ENCODE measurements at places on chromosomes 5 and 9.

DNA sequence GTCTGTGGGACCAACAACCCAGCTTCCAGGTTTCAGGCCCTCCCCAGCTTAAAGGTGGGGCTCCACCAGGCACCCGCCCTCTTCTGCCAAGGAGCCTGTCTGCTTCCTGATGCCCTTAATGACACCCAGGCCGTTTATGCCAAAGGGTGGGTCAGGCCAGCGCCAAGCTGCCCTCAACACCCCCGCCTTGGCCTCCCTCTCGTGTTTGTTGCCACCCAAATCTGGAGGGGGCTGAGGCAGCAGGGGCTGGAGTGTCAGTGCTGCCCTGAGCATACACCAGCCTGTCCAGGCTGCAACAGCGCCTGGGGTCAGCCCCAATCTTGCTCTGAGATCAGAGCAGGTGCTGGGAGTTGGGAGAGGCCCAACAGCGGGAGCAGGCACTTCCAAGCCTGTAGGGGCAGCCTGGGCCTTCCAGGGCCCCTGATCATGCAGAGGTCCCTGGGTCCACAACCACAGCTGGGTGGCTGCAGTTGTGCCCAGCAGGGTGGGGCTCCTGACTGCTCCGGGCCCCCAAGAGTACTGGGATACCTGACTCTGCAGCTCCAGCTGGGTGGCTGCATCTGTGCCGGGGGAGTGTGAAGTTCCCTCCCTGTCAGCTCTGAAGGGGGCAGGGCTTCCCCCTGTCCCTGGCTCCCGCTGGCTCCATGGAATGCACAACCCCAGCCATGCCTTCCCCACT lies 34.5 kb upstream of the TYRP1 start:
- DNase-seq = no peak

DNA sequence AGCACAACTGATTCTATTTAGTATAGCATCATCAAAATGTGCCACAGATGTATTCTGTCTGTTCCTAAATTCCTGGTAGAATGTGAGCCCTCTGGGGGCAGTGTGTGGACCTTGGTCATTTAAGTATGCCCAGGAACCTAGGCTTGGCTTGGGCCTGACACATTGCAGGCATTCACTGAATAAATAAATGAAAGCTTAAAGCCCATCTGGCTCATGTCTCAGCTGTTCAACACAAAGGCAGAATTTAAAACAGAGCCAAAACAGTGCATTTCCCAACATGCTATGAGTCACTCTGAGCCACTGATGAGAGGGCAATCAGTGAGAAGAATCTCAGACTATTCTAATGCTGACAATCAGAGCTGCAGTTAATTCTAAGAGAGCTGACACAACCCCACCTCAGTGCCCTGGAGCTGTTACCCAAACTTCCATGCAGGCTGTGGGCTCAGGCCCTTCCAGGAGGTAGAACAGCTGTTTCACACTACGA lies 8.1 kb downstream of the FAM193B start:
- peak; percentile 79 for DNase-seq

DNA sequence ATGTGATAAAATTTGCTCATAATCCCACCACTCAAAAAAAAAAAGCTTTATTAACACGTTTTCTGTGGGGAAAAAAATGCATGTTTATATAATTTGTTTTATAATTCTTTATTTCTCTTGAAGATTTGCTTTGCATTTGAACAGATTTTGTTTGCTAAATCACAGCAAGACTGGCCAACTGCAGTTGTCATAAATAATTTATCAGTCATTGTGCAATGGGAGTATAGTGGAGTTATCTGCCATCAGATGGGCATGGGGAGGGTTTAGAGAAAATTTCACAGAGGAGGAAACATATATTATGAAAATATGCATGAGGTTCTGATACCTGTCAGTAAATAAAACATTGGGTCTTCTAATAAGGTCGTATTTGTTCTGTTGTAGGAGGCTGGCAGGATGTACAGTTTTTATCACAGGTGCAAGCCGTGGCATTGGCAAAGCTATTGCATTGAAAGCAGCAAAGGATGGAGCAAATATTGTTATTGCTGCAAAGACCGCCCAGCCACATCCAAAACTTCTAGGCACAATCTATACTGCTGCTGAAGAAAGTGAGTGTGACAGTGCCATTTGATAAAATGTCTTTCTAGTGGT lies 23.8 kb downstream of the HSDL2 start:
- no peak for DNase-seq

DNA sequence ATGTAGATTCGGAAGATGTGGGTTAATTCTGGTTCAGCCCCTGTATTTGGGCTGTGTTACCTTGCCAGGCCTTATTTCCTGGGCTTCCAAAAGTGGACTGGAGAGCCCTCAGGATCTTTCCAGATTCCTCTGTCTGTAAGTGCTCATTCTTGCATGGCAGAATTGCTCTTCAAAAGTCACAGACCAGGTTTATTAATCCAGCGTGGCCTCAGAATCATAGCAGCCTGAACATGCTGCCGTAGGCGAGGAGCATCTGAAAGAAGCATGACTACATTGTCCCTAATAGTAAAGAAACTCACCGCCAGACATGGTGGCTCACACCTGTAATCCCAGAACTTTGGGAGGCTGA lies 307.8 kb downstream of the GADD45G start:
- no peak for DNase-seq

DNA sequence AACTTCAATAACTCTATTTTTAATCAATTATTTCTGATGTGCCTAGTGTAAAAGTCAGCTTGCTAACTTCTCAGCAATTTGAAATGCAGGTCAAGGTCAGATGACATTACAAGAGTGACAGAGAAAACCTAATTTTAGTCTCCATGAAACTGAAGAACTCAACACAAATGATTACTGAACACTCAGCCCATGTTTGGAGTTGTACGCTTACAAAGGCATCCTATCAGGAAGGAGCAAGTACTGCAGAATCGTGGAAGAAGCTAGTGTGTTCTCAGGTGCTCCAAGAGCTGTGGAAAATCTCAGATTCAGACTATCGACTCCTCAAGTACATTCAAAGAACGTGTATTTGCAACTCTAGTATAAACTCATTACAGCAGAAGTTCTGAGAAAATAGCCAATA lies 526.7 kb downstream of the PDE4D start:
- DNase-seq = no peak

GRCh38 chr9:131574730-131575640 lies 29.7 kb downstream of the PRRT1B start:
- no peak for DNase-seq

GRCh38 chr5:144429405-144429804 lies 258.7 kb downstream of the KCTD16 start:
- DNase-seq = no peak

GRCh38 chr9:77005216-77005615 lies 14.2 kb upstream of the FOXB2 start:
- no peak for DNase-seq

- peak; percentile 57 for DNase-seq
Measured at GRCh38 chr5:177005619-177006264, 837 bp downstream of the UIMC1 start.

GRCh38 chr5:111075520-111075919 lies 4.0 kb downstream of the TSLP start:
- no peak for DNase-seq

DNA sequence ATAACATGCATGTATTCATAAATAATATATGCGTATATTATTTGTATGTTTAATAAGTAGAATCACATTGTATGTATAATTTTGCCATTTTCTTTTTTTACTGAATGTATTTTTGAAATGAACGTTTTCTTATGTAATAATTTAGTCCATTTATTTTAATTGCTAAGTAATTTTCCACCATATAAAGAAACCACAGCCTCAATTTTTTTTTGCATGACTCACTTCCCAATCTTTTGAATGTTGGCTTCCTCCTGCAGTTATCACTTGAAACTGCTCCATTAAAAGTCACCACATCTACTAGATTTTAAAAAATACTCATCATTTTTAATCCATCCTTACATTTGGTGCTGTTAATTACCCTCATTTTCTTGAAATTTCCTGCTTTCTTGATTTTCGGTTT lies 363.3 kb upstream of the MEF2C start:
- no peak for DNase-seq

DNA sequence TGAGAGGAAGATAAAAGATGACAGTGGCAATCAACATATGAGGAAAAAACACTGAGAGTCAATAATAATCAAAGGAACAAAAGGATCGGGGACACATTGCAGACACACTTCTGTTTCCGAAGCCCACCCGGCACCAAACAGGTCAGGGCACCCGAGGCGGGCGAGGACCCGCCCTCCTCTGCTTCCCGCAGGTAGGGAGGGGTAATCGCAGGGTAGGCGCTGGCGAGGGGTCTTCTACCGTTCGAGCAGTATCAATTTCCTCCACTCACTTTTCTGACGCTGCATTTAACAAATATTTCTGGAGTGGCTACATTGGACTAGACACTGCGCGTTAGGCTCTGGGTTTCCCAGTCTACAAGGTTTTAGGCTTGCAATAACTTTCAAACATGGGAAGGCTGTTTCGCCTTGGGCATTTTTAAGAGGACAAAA lies 1.3 kb downstream of the TXN start:
- no peak for DNase-seq

DNA sequence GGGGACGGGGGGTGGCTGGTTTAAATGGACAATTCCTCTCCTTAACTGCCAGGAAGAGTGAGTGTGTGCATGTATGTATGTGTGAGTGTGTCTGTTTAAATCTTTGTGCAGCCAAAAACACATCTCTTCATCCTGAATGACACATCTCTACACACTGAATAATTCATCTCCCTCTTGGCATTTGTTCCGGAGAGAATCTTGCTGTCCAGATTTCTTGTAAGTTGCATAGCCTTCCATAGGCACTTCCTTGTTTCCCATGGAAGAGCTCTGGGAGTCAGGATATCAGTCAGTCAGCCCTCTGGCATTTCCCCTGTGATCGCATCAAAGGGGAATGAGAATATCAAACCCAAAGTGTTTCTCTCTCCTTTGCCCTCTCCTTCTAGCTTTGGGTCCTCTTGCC lies 74.7 kb downstream of the WWC1 start:
- DNase-seq = no peak

- DNase-seq = no peak
Measured at GRCh38 chr9:137095664-137096517, 9.1 kb downstream of the MAN1B1 start.

- no peak for DNase-seq
Measured at GRCh38 chr5:53090229-53090628, 19.3 kb downstream of the MOCS2 start.

DNA sequence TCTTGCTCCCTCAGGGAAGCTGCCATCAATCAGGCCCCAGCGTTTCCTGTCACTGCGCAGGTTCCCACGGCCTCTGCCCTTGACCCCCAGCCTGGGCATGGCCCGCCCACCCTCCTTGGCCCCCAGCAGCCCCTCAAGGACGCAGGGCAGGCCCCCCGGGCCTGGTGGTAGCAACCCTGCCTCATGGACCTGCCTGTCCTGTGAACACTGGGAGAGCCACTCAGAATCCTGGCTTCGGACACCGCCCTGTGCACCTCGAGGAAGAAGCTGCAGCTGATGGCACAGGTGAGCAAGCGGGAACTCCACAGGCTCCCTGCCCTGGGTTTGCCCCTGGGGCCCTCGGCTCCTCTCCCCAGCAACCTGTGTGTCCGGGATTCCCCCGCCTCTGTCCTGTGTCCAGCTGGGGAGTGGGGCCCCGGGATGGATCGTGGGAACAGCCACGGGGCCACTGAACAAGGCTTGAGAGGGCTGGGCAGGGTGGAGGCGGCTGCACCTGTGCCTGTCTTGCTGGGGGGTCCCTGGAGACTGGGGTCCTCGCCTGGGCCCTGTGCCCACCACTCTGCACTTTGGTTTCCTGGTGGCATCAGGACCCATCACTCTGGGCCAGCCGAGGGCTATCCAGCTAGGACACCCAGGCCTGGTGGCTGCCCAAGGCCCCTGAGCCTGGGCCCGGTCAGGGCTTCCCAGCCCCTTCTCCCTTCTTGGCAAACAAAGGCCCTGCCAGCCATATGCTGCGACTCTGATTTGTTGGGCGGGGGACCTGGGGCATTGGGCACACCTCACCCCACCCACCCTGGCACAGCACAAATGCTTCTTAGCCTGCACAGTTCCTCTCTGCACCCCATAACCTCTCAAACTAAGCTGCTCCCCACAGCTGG lies 33.5 kb upstream of the EGFL7 start:
- peak; percentile 14 for DNase-seq

- no peak for DNase-seq
Measured at GRCh38 chr9:136658849-136659535, 3.7 kb upstream of the EGFL7 start.

DNA sequence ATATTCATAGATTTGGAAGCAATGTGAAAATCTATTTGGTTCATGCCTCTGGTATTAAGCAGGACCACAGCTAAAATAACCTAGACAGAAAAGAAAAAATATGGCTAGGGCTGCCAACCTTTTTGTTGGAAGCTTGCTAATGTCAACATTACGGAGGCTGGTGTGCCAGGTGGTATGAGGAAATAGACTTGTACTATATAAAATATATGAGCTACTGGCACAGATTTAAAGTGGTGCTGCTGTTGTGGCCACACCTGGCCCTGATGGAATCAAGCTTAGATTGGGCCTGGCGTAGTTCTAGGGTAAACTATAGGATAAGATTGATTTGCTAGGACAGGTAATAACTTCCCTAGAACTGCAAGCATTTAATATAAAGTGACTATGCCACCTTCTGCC lies 10.6 kb upstream of the PARP8 start:
- DNase-seq = no peak

GRCh38 chr5:25950681-25951080 lies 1087.7 kb downstream of the CDH9 start:
- DNase-seq = no peak

- DNase-seq = no peak
Measured at GRCh38 chr9:130129432-130130061, 42.7 kb upstream of the NCS1 start.

DNA sequence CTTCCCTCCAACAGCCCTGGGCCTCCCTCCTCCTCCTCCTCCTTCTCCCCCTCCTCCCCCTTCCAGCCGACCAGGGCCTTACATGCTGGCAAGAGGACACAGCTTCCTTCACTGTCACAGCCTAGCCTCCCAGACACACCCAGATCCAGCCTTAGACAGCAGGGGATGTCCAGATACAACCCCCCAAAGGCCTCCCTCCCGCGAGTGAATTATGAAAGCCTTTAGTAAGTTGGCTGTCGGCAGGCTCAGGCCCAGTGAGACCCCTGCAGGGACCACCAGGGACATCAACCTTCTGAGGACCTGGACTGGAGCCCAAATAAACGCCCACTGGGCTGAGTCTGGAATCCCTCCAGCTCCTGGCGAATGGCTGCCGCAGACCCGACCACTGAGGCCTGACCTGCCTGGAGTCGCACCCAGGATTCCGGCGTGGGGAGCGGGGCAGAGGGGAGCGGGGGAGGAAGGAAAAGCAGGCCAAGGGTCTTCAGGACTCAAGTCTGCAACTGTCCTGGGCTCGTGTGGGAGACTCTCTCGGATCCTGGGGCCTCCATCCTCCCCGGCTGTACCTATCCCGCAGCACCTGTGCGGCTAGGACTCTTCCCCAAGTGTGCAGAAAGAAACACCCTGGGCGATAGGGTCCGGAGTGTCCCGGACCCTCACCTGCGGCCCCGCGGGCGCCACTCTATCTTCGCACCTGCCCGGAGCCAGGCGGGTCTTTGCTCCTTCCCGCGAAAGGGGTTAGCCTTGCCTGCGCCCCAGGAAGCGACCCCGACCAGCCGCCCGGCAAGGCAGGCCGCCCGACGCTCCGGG lies 705 bp downstream of the SEPTIN8 start:
- peak; percentile 41 for DNase-seq

- DNase-seq = no peak
Measured at GRCh38 chr5:145479271-145479670, 355.9 kb downstream of the PRELID2 start.
